Activated CD4-positive, alpha-beta T cell treated with anti-CD3 and anti-CD28 coated beads, Interleukin-2, amount 50 U/mL, for 4 hours (primary cell): ENCODE measurements at places on chromosomes 12 and 14.

DNA sequence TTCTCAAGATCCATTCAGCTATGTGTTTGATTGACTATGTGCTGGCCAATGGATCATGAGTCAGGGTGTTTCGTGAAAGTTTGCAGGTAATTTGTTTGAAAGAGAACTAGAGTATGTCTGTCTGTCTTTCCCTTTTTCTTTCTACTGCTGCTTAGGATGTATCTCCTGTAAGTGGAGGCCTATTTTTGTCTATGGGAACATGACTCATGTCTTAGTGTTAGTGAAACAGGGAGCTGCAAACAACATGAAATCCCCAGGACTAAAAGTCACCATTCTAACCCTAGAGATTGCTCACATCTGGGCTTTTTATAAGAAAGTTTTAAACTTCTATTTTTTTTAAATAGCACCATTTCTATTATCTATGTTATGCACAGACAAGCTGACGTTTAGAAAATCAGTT, 333.0 kb downstream of the CCER1 start:
- DNase-seq: no peak

DNA sequence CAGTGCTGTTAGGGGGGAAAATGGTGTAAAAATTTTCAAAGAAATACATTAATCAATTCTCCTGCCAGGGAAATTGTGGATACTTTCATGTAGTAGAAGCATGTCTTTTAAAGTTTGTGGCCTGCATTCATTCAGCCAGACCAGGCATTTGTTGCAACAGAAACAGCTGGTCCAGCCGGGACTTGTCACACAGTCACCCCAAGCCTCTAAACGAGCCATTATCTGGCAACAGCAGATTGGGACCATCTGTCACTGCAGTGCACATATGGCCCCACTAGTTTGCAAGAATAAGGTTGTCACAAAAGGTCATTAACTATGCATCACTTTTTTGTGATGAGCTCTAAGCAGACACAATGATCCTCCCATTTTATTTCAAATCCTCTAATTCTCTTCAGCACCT, 193.9 kb downstream of the PHLDA1 start:
- DNase-seq: no peak

DNA sequence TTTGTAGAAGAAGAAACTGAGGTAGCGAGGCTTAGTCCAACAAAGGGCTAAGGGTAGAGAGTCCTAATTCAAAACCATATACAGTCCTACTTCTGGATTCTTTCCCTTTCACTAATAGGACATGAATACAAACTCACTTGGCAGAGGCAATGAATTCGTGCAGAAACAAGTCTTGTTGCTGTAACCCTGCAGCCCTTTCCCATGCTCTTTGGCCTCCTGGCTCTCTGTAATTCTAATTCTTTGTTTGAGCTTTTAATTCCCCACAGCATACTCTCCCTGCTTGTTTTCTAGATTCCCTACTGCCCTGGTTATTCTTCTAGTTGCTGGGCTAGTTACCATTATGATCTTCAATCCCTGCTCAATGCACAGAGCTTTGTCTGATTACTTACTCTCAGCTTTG, 381.4 kb downstream of the ETNK1 start:
- DNase-seq: no peak

DNA sequence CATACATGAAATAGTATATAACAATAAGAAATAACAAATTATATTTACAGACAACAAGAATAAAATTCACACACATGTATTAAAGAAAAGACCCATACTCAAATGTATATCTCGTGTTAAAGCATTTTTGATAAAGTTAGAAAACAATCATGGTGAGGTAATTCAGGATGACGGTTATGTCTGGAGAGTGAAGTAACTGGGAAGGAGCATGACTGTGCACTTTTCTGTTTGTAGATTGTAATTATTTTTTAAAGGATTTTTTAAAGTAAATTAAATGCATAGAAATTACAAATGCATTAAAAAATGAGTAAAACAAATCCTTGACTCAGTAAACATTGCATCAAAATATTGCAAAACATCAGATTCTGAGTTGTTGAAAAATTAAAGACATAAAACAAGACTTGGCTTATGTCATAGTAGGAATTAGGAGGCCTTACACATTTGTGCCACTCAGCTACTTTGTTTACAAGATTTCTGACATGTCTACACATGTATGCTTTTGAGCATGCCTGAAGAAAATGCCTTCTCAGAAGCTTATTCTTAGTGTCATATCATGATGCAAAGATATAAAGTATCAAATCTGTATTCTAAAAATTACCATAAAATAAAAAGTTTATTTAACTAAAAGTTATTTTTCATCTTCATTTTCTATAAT, 1325.1 kb downstream of the SLC16A7 start:
- DNase-seq: no peak

DNA sequence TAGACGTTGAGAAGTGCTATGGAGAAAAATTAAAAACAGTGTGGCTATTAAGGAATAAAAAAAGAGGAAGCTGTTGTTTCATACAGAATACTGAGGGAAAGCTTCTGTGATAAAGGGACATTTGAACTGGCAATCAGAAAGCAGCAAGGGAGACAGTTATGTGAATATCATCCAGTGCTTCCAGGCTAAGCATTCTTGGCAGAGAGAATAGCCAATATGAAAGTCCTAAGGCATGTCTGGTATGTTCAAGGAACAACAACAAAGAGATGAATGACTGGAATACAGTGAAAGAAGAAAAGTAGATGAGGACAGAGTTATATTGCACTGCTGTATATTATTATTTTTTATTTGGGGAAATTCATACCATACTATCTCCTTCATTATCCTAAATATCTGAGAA, 23.9 kb downstream of the SCAF11 start:
- DNase-seq: no peak

DNA sequence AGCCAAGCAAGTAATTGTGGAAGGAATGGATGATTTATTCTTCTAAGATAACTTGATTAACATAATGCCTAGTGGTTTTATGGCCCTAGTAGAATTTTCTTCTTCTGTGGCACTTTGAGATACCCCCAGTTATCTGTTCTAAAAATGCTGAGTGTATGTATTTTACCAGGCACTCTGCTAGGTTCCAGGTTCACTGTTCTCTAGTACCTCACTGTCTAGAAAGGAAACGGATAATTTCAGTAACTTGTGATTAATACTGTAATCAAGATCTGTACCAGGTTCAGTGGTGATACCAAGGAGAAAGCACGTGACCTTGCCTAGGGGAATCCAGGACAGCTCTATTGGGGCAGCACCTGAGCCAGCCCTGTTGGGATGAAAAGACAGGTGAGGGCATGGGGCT, 8.0 kb downstream of the ANO6 start:
- DNase-seq: no peak

DNA sequence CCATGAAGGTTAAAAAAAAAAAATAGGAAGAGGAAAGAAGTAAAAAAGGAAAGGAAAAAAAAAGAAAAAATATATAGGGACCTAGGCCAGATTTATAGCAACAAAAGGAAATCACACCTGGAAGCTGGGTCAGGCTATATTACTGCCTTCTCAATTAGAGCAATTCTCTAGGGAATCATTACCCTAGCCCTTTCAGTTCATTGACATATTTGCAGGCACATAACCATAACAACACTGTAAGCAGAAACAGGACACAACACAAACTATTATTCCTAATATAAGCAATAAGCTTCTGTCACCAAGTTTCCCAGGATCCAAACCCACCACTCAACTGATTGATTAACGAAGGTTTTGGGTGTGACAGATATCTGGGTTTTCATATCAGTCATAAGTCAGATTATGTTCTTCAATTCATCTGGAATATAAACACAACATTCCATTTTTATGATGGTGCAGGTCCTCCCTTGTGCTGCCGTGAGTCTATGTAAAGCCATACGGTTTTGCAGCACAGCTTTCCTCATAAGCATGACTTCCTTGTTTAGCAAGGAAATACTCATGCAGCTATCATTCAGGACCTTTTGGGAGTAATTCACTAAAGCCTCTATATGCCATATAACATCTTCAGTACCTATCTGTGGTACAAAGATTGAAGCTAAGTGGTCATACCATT, 4.2 kb downstream of the PCNX4 start:
- no peak for DNase-seq

DNA sequence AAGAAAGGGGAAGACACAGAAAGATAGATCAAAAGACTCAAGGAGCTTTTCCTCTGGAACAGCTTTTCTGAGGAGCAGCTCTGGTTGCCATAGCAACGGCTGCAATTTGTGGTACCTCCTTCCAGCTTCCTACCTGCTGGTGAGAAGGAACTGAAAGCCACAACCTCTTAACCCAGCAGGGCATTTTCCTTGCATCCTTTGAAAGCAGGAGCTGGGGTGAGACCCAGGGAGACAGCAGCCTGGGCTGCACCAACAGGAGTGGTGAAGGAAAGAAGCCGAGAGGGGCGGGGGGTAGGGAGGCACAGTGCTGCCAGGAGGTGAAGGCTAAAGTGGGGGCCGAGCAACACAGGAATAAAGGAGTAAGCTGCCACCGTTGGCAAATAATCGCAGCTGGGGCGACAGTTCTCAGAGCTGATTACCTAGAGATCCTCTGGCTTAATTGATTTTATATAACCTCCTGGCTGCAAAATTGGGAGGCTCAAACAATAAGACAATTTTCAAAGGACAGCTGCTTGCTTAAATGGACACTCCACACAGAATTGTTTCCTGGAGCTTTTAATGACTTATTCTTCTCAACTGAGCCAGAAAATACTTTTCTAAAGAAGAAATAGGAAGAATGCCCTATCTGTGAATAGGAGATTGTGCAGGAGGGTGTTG, 129.4 kb downstream of the RPAP3 start:
- no peak for DNase-seq

DNA sequence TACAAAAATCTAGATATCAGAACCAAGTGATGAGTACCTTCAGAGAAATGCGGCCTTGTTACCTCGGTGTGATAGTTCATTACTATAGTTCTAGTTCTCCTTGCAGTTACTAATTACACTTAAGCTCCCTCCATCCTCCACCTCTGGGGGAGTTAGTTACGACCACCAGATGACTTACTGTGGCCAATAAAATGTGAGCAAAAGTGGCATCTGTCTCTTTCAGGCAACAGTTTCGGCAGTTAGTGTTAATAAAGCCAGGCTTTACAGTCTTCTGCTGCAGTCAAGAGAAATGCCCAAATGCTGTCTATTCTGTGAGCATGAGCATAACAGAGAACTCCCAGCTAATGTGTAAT, 6.0 kb downstream of the TXNDC16 start:
- no peak for DNase-seq

- DNase-seq: no peak
Measured at GRCh38 chr12:21827083-21827482, 52.6 kb upstream of the KCNJ8 start.

DNA sequence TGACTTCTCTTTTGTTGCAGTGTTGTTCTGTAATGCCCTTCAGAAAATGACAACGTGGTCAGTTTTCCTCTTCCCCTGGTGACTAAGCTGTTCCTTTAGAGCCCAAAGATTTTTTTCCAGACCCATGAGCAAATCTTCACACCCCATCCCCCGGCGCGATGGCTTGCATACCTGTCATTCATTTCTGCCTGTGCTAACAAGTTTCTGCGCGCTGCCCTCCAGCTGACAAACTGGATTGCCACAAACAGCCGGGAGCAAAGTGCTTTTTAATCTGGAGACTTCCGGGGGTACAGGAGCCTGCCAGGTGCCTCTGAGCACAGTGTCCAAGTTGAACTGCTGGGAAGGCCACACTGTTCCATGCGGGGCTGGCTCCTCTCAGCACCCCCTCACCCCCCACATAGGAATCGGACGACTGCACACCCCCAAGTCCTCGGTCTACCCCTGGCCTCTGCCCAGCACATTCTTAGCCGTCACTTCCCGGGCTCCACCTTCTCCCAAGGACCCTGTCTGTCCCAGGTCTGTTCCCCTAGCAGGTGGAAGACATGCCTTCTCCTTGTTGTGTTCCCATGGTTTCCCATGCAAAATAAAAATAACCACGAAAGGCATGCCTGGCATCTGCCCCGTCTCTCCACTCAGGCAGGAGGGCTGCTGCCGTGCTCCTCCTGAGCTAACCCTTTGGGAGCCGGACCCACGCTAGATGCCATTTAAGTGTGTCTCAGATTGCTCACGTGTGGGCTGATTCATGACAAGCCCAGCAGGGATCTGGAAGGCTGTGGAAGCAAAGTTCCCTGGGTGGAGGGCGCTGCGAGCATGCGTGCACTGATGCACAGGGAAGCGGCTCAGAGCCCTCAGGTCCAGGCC, 14.1 kb downstream of the RILPL1 start:
- no peak for DNase-seq

- DNase-seq: no peak
Measured at GRCh38 chr12:3920351-3921150, 47.4 kb upstream of the PARP11 start.

DNA sequence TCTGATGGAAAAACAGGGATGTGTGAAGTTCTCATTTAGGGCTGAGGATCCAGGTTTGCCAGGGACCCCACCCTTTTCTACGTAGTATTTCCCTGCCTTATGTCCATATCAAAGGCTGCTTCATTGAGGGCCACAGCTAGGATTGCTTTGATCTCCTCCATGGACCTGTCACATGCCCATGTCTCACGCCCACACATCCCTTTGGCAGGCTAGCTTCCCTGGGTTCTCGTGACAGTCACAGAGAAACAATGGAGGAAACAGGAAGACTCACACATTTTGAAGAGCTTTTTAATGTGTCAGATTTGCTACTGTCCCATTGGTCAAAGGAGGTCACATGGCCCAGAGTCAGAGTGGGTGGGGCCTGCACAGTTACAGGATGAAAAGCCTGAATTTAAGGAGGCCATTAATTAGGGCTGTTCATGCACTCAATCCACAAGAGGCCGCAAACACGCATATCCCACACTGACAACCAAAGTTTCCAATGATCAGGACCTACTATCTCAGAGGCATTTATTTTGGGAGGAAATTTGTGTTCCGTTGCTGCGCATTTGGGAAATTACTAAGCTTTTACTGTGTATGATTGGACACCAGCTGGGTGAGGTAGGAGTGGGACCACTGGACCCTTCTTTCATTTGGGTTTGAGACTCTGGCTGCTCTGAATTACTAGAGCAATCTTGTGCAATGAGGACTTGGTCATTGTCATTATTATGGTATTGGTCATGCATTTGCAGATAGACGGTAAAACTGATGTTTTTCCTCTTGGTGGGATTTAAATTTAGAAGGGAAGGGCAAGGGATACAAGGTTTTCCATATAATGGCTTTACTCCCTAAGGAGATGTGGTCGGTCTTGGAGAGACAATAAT, 266.2 kb downstream of the KTN1 start:
- DNase-seq: no peak

- no peak for DNase-seq
Measured at GRCh38 chr12:87943762-87944161, 85.4 kb downstream of the C12orf50 start.
